HFFc6 (cell line): ENCODE measurements at places on chromosomes 1 and 21. TPM values are rescaled to one million over a fixed set of nuclear protein-coding genes. Genes with fewer than 3 reads are reported as not detected.
A peak's percentile ranks its signal among the peaks of the same experiment; 100 is the strongest.

DNA sequence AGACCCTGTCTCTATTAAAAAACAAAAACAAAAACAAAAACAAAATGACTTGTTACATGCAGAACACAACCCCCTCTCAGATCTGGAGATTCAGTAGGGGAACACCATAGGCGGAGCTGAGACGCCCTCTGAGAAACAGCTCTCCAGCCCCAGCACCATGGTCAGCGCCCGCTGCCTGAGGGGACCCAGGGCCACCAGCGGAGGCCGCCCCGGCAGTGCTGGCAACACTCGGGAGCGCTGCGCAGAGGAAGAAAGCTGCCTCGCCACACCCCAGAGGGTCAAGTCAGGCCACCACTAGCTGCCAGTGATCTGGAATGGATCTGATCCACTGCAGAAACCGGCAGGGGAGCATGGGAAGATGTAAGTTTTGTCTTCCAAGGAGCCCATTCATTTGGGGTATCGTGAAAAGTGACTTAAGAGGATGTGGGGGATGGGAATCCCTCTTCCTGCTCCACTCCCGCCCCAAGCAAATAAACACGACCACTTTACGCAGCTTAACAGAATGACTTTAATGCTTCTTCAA is 3.1 kb downstream of the ACTA1 start:
- H3K27me3 ChIP-seq: peaks cover 48% of the 10 kb centered on the region
- no peak for DNase-seq
- no peak overlapping the region for H3K4me3 ChIP-seq
- H3K36me3 ChIP-seq: peaks cover 12% of the 10 kb centered on the region
- H3K4me1 ChIP-seq: peaks cover 6% of the 10 kb centered on the region

- H3K27me3 ChIP-seq: no peaks in the 10 kb centered on the region
- H3K36me3 ChIP-seq: no peaks in the 10 kb centered on the region
- H3K4me3 ChIP-seq: no peak overlapping the region
- DNase-seq: no peak
- H3K27ac ChIP-seq: no peak overlapping the region
Measured at GRCh38 chr1:195332102-195332501, 1276.1 kb downstream of the KCNT2 start.

DNA sequence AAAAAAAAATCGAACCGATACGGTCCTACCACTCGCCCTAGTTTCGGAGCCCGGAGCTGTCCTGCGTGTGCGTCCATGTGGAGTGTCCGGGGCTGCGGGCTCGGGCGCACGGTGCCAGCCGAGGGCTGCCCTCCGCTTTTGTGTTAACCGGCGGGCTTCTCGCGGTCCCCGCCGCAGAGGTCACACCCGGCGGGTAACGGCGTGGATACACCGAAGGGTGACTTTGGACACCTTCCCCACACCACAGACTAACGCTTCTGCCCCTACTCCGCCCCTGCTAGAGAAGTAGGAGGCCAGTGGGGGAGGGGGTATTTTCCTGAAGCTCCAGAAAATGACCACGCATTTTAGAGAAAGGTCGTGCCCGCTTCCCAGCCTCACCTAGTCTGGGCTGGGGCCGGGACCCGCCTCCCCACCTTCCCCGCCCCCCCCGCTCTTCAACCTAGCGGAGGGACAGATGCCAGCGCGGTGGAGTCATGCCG is 609 bp upstream of the ATF3 start:
- H3K27me3 ChIP-seq: peaks cover 59% of the 10 kb centered on the region
- H3K4me3 ChIP-seq: peak overlapping the region; percentile 89
- peaks cover 30% of the 10 kb centered on the region for H3K4me1 ChIP-seq
- DNase-seq: no peak
- peak overlapping the region; percentile 92 for H3K27ac ChIP-seq
- H3K36me3 ChIP-seq: no peaks in the 10 kb centered on the region

- H3K4me3 ChIP-seq: no peak overlapping the region
- H3K4me1 ChIP-seq: no peaks in the 10 kb centered on the region
- no peaks in the 10 kb centered on the region; the same call in 1 of the 2 replicates for H3K36me3 ChIP-seq
- no peak for DNase-seq
- H3K27me3 ChIP-seq: peaks cover 6% of the 10 kb centered on the region; the same call in 1 of the 2 replicates
Measured at GRCh38 chr1:219359126-219359525, 185.4 kb downstream of the LYPLAL1 start.

GRCh38 chr1:223207293-223208066 is 64.4 kb upstream of the TLR5 start:
- H3K27ac ChIP-seq: no peak overlapping the region
- H3K27me3 ChIP-seq: peaks cover 5% of the 10 kb centered on the region
- H3K36me3 ChIP-seq: no peaks in the 10 kb centered on the region

GRCh38 chr1:244100704-244101453 is 49.8 kb downstream of the ZBTB18 start:
- H3K4me3 ChIP-seq: no peak overlapping the region
- no peak overlapping the region for H3K27ac ChIP-seq
- H3K27me3 ChIP-seq: no peaks in the 10 kb centered on the region; the same call in 1 of the 2 replicates

DNA sequence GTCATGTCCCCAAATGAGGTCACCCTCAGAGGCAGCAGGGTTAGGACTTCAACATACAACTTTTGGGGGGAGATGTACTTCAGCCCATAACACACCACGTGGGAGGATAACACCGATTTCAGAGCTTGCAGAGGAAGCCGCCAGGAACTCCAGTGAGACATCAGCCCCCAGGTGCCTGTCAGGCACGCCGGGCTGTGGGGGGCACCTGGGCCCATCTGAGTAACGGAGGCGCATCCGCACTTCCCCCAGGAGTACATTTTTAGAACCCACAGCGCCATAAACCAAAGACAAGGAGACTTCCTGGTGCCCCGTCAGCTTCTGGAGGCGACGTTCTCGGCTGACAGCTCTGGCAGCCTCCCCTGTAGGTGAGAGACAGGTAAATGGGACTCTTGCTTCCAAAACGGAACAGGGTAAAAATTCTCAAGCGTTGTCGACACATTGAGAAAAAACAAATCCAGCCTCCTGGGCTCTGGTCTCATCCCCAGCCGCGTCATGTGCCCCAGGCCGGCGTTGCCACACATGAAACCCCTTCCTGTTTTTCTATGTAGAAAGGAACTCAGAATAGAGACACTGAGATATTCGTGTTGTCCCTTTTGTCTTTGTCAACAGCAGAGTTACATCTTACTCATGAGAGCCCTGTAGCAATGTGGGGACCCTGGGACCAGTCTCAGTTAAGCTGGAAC is 93.3 kb downstream of the PDE9A start:
- H3K4me1 ChIP-seq: no peaks in the 10 kb centered on the region
- H3K36me3 ChIP-seq: no peaks in the 10 kb centered on the region
- no peak overlapping the region for H3K4me3 ChIP-seq
- H3K27ac ChIP-seq: no peak overlapping the region

DNA sequence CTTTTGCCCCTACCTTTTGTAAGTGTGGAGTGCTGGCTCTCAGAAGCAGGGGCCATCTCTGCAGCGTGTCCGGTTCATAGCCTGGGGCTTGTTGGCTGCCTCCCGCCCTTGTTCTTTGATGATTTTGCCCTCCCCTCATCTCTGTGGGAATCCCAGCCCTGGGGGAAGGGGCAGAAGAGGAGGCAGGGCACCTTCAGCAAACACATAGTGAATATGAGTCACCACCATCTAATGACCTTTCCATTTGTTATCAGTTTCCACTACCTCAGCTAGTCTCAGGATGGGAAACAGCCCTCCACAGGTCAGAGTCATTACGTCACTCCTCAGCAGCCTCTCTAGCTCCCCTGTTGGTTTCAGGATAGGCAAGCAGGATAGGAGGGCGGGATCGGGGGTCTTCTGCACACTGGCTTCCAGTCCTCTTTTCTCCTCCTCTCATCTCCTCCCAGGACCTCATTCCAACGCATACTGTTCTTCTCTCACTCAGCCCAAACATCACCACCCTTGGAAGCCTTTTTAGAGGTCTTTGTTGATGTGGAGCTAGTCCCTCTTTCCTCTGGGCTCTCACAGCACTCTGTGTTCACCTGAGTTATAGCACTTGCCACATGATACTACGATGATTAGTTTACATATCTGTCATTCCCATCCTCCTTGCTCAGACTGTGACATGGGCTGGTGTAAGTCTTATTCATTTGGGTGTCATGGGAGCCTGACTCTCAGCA is 15.8 kb downstream of the GADD45A start:
- H3K27me3 ChIP-seq: peaks cover 1% of the 10 kb centered on the region; the same call in 1 of the 2 replicates
- H3K36me3 ChIP-seq: peaks cover 40% of the 10 kb centered on the region
- no peak for DNase-seq
- peaks cover 30% of the 10 kb centered on the region for H3K4me1 ChIP-seq

- H3K4me3 ChIP-seq: no peak overlapping the region
- no peaks in the 10 kb centered on the region; the same call in 1 of the 2 replicates for H3K27me3 ChIP-seq
- no peaks in the 10 kb centered on the region for H3K36me3 ChIP-seq
- peak; percentile 83 for DNase-seq
- H3K4me1 ChIP-seq: peaks cover 43% of the 10 kb centered on the region
Measured at GRCh38 chr1:10031461-10031860, 1.3 kb upstream of the UBE4B start.

DNA sequence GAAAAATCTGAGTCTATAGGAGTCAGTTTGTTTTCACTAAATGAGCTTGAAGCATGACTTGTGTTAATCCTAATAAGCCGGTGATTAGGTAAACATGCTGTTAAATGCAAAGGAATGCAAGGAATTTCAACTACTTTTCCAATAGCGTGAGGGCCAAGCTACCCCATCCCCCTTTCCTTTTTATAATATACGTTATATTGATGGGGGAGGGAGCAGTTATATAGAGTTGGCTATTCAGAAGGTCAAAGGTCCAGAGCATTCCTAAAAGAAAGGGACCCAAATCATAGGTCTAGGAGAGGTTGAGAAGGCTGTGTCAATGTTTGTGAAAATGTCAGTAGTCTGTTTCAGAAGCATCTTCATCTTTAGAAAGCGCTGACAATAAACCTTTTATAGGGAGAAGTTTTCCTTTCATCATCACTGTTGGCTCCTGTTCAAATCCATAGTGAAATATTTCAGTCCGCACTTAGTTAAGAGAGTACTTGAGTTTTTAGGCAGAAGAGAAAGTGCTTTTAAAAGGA is 3.8 kb downstream of the CCN1 start:
- H3K27ac ChIP-seq: peak overlapping the region; percentile 94
- peaks cover 50% of the 10 kb centered on the region for H3K36me3 ChIP-seq
- peaks cover 72% of the 10 kb centered on the region for H3K27me3 ChIP-seq
- peak overlapping the region; percentile 99 for H3K4me3 ChIP-seq

DNA sequence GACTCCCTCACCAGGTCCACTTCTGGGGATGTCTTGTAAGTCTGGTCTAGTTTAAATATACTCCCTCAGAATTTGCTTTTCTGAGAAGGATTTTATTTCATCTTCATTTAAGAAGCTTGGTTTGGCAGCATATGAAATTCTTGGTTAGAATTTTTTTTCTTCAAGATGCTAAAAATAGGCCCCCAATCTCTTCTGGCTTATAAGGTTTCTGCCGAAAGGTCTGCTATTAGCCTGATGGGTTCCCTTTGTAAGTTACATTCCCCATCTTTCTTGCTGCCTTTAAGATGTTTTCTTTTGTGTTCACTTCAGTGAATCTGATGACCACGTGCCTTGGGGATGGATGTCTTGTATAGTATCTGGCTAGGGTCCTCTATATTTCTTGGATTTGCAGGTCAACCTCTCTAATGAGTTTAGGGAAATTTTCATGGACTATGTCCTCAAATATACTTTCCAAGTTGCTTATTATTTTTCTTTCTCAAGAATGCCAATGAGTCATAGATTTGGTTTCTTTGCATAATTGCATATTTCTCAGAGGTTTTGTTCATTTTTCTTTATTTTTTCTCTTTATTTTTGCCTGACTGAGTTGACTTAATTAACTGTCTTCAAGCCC is 19.4 kb downstream of the TCP10L start:
- DNase-seq: peak; percentile 28
- H3K27me3 ChIP-seq: no peaks in the 10 kb centered on the region; the same call in 1 of the 2 replicates
- peaks cover 23% of the 10 kb centered on the region for H3K36me3 ChIP-seq
- H3K27ac ChIP-seq: no peak overlapping the region

- peaks cover 42% of the 10 kb centered on the region for H3K4me1 ChIP-seq
- H3K4me3 ChIP-seq: no peak overlapping the region
- H3K36me3 ChIP-seq: peaks cover 17% of the 10 kb centered on the region
- peaks cover 2% of the 10 kb centered on the region; the same call in 1 of the 2 replicates for H3K27me3 ChIP-seq
- peak overlapping the region; percentile 25 for H3K27ac ChIP-seq
Measured at GRCh38 chr1:103513711-103514110, 11.8 kb upstream of the RNPC3 start.

DNA sequence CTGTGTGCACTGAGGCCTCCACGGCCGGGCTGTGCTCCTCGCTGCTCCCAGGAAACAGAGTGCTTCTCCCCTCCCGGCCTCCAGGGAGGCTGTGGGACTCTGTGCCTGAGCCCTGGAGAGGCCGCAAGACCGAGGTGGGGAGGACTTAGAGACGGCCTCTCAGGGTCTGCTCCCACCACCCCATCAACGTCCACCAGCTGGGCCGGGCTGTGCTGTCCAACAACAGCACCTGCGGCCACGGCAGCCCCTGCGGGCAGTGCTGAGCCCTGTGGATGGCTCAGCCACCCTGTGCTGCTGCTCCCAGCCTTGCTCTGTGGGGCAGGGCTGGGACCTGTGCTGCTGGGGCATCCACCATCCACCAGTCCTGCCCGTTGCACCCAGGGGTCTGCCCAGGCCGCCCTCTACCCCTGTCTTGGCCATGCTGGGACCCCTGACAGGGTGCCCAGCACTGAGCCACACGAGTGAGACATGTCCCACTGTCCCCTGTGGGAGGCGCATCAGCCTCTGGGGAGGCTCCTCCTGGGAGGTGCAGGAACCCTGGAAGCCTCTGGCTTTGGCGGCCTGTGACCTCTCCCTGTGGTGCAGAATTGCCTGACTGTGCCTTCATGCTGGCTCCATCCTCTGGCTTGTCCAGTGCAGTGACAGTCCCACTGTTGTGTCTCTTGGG is 31.2 kb upstream of the LRRC3 start:
- no peak overlapping the region for H3K27ac ChIP-seq
- DNase-seq: no peak
- no peak overlapping the region for H3K4me3 ChIP-seq

GRCh38 chr1:72379072-72379471 is 96.7 kb upstream of the NEGR1 start:
- no peaks in the 10 kb centered on the region for H3K4me1 ChIP-seq
- no peaks in the 10 kb centered on the region for H3K27me3 ChIP-seq

DNA sequence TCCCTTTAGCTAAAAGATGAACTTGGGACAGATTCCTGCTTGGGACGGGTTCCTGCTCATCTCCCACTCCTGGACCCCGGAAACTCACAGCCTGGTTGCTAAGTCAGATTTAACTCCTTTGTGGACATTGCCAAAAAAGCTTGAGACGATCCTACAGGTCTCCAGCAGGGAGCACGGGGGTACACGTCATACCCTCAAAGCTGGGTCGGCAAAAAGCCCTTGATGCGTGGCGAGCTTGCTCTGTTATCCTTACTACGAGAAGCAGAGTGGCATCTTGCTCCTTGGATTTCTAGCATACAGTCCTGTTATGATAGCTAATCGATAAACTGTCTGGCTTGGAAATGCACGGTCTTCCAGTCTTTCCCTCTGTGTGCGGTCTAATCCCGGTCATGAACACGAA is 60.8 kb upstream of the KRTAP19-8 start:
- no peaks in the 10 kb centered on the region for H3K36me3 ChIP-seq
- H3K27me3 ChIP-seq: no peaks in the 10 kb centered on the region
- H3K4me3 ChIP-seq: no peak overlapping the region
- no peak for DNase-seq
- H3K27ac ChIP-seq: no peak overlapping the region

CTSS gene
- total RNA-seq: 0.39 to 0.77 TPM (median 0.41 TPM) in 3 replicates

CACNA1S gene
- total RNA-seq: not detected in 2 replicates

LMX1A gene
- not detected in 3 replicates for total RNA-seq

RGSL1 gene
- total RNA-seq: not detected in 3 replicates

CGN gene
- 0.21 and 0.28 TPM in 2 replicates for total RNA-seq

FCER1G gene
- total RNA-seq: 0.60 to 1.0 TPM in 2 of 3 replicates, not detected in the other
